ENCODE measurements at places on chromosomes 12 and 14.

GRCh38 chr12:127296591-127296990 lies 970.4 kb upstream of the TMEM132C start:
- no peaks in the 10 kb centered on the region for H3K27me3 ChIP-seq
- H3K36me3 ChIP-seq, result no peaks in the 10 kb centered on the region
- no peak for DNase-seq
- no peaks in the 10 kb centered on the region for H3K4me1 ChIP-seq
- no peak overlapping the region for H3K27ac ChIP-seq
- H3K4me3 ChIP-seq, result no peak overlapping the region

DNA sequence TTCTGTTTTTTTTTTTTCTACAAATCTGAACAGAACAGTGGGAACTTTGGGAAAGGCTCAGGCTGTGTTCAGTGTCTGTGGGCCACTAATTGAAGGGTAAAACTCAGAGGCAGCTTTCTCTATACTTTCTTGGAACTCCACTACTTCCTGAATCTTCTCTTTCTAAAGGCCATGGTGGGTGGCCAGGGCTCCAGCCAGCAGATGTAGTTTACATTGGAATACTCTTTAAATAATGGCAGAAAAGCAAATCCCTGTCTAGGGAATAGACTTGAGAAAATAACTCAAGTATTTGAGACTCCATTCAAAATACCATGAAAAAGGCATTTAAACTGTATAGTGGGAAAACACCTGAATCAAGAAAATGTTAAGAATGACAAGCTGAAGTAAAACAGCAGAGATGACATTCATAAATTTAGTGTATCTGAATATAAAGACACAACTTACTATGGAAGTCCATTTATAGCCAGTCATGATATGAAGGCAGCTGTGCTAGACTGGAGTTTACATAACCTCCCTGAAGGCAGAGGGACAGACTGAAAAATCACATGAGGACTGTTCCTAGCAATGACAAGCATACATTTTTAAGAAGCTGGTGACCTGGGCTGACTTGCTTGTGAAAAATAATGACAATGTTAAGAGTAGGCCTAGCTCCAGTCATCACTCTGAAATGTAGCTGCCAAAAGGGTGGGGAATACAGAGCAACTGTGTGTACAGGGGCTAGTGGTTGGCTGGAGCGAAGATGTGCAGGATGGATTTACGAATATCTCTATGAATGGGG lies 168.6 kb downstream of the STXBP6 start:
- H3K36me3 ChIP-seq, result no peaks in the 10 kb centered on the region
- no peaks in the 10 kb centered on the region for H3K27me3 ChIP-seq
- H3K4me3 ChIP-seq, result no peak overlapping the region
- H3K27ac ChIP-seq, result no peak overlapping the region

- DNase-seq, result no peak
- H3K4me3 ChIP-seq, result no peak overlapping the region
- no peak overlapping the region for H3K27ac ChIP-seq
- peaks cover 35% of the 10 kb centered on the region for H3K4me1 ChIP-seq
Measured at GRCh38 chr14:104143521-104144452, 5.4 kb downstream of the KIF26A start.

DNA sequence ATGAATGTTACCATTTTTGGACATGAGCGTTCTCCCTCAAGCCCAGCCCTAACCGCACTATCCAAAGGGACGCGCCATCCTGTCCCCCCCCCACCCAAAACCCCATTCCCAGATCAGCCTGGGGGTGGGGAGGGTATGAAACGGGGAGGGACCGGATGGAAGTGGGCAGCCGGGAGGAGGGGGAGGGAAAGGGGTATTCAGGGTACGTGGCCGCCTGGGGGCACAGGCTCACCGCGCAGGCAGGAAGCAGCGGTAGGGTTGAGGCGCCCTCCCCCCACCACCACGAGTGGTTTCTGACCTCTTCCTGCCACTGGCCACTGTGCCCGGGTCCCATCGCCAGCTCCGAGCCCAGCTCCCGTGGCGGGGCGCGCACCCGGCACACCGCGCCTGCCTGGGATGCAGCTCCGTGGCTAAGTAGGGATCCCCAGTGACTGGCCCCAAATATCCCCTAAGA lies 1.4 kb downstream of the ACTN1 start:
- H3K36me3 ChIP-seq, result peaks cover 13% of the 10 kb centered on the region
- peak overlapping the region; percentile 99 for H3K27ac ChIP-seq
- peak; percentile 24 for DNase-seq
- peaks cover 29% of the 10 kb centered on the region for H3K4me1 ChIP-seq

- DNase-seq, result no peak
- H3K27me3 ChIP-seq, result peaks cover 67% of the 10 kb centered on the region
- no peak overlapping the region for H3K4me3 ChIP-seq
- H3K27ac ChIP-seq, result no peak overlapping the region
- no peaks in the 10 kb centered on the region for H3K36me3 ChIP-seq
- no peaks in the 10 kb centered on the region for H3K4me1 ChIP-seq
Measured at GRCh38 chr12:104953323-104953722, 4.8 kb downstream of the SLC41A2 start.

- H3K4me3 ChIP-seq, result no peak overlapping the region
- H3K27me3 ChIP-seq, result no peaks in the 10 kb centered on the region
- no peak for DNase-seq
- H3K27ac ChIP-seq, result no peak overlapping the region
- H3K4me1 ChIP-seq, result peaks cover 29% of the 10 kb centered on the region
Measured at GRCh38 chr12:104671409-104672095, 214.8 kb downstream of the CHST11 start.

- no peak for DNase-seq
- no peaks in the 10 kb centered on the region for H3K27me3 ChIP-seq
- no peak overlapping the region for H3K4me3 ChIP-seq
Measured at GRCh38 chr14:68631394-68632053, 161.3 kb downstream of the ZFP36L1 start.

GRCh38 chr12:97474161-97474560 lies 11.6 kb downstream of the RMST start:
- no peak for DNase-seq
- H3K4me1 ChIP-seq, result peaks cover 26% of the 10 kb centered on the region
- H3K27me3 ChIP-seq, result no peaks in the 10 kb centered on the region

DNA sequence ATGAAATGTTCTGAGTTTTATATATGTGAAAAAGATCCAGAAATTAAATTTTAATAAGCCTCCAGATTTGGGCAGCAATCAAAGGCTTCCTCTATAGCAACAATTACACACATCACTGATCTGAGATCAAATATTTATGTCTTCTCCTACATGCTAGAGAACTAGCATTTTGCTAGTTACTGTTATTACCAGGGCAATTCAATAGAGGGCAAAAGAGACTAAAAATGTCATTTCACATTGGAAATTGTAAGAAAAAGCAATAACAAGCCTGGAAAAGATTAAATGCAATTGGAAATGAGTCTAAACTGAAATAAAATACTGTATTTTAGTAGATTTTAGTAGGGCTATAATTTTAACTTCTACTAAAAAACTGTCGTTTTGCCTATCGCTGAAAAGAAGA lies 32.6 kb upstream of the ANO6 start:
- H3K27me3 ChIP-seq, result no peaks in the 10 kb centered on the region
- no peak overlapping the region for H3K4me3 ChIP-seq
- H3K27ac ChIP-seq, result no peak overlapping the region
- no peaks in the 10 kb centered on the region for H3K36me3 ChIP-seq
- DNase-seq, result no peak
- H3K4me1 ChIP-seq, result no peaks in the 10 kb centered on the region

DNA sequence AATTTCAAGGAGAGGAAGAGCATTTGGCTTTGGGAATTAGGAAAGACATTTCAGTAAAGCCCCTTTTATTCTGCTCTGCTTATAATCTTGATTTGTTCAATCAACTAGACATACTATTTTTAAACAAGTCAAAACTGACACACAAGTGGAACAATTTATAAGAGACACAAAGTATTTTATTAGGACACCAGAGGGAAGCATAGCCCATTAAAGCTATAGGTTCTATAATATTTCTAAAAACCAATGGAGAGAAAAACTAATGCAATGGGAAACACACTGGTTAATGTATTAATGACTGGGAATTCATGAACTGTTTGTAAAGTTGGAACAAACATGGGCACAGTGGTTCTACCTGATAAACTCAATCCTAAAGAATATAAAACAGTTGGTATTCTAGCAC lies 15.3 kb upstream of the CERS5 start:
- H3K27me3 ChIP-seq, result no peaks in the 10 kb centered on the region
- H3K36me3 ChIP-seq, result peaks cover 3% of the 10 kb centered on the region
- no peaks in the 10 kb centered on the region for H3K4me1 ChIP-seq
- no peak overlapping the region for H3K4me3 ChIP-seq

DNA sequence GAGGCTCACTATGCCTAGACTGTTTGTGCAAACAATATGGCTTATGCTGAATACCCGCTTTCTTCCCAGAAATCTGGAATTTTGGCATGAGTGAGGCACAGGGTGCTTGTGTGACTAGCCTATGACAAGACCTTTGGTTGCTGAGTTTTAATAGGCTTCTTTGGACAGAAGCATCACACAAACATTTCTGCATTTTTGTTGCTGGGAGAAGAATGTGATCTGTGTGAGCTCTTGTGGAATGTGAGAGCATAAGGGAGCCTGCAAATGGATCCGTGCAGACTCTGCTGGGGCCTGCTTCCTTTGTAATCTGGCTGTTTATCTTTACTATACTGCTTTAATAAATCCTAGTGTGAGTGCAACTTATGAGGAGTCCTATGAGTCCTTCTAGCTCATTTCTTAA lies 83.0 kb upstream of the ZDHHC17 start:
- peaks cover 4% of the 10 kb centered on the region for H3K4me1 ChIP-seq
- no peak overlapping the region for H3K4me3 ChIP-seq
- DNase-seq, result no peak

DNA sequence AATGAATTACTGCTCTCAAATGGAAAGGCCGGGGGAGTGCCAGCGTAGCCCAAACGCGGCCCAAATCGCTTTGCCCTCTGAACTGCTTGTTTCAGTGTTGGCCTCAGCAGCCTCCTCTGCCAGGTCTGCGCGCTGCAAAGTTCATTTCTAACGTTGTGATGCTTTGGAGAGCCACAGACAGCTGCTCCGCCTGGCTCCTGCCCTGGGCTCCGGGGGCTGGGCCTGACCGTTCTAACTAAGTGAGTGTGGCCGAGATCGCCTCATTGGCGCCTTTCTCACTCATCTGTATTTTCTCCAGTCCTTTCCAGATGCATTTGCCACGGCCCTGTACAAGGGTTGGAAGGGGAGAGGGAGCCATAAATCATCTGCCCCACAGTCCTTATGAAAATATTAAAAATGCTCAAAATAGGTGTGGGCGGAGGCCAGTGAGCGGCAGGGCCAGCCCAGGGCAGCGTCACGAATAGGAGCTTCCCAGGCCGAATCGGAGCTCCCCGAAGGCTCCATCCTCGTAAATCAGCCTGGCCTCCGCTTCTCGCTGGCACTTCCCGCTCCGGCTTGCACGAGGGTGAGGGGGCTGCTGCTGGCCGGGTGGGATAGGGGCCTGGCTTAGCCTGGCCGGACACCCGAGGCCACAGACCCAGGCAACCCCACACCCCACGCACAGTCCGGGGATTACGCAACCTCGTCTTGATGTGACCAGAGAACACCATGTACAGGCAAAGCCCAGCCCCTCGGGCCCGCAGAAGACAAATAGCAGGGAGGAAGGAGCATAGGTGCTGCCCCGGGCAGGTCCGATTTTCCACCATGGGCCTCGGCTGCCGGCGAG lies 196.6 kb upstream of the DIO3 start:
- no peaks in the 10 kb centered on the region for H3K36me3 ChIP-seq
- H3K4me1 ChIP-seq, result peaks cover 5% of the 10 kb centered on the region
- no peak overlapping the region for H3K4me3 ChIP-seq
- H3K27me3 ChIP-seq, result no peaks in the 10 kb centered on the region

GRCh38 chr14:24996930-24997725 lies 52.8 kb downstream of the STXBP6 start:
- no peak overlapping the region for H3K27ac ChIP-seq
- no peak overlapping the region for H3K4me3 ChIP-seq
- no peaks in the 10 kb centered on the region for H3K4me1 ChIP-seq
- no peaks in the 10 kb centered on the region for H3K36me3 ChIP-seq
- H3K27me3 ChIP-seq, result no peaks in the 10 kb centered on the region
- DNase-seq, result no peak

DNA sequence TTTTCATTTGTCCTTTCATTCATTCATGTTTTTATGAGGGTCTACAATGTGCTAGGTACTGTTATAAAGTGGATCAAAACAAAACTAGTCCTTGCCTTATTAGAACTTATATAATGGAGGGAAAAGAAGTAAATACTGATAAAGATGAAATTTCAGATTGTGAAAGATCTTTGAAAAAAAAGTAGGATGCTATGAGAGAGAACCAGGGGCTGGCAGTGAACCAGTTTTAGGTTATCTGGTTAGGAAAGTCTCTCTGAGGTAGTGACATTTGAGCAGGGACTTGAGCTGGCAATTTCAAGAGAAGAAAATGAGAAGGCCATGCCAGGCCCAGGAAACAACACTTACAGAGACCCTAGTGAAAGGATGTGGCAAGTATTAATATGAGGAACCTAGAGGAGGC lies 57.3 kb upstream of the E2F7 start:
- no peak for DNase-seq
- H3K27me3 ChIP-seq, result no peaks in the 10 kb centered on the region
- no peaks in the 10 kb centered on the region for H3K4me1 ChIP-seq
- H3K36me3 ChIP-seq, result no peaks in the 10 kb centered on the region

DNA sequence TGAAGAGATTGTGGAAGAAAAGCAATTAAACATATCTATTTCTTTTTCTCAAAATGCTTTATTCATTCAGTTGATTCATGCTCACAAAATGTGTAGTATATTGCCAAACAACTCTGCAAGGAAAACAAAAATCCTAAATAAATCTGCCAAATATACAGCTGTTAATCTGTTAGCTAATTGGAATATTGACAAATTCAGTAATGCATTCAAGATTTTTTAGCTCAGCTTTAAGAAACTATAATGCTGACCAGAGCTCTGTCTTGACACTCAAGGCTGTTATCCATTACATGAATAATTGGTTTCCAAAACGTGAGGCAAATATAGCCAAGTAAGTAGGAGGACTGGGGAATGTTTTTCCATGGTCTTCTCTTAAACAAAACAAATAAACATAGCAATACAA lies 146.8 kb downstream of the TMTC2 start:
- no peak for DNase-seq
- no peak overlapping the region for H3K4me3 ChIP-seq
- H3K27ac ChIP-seq, result no peak overlapping the region
- peaks cover 3% of the 10 kb centered on the region for H3K4me1 ChIP-seq

DNA sequence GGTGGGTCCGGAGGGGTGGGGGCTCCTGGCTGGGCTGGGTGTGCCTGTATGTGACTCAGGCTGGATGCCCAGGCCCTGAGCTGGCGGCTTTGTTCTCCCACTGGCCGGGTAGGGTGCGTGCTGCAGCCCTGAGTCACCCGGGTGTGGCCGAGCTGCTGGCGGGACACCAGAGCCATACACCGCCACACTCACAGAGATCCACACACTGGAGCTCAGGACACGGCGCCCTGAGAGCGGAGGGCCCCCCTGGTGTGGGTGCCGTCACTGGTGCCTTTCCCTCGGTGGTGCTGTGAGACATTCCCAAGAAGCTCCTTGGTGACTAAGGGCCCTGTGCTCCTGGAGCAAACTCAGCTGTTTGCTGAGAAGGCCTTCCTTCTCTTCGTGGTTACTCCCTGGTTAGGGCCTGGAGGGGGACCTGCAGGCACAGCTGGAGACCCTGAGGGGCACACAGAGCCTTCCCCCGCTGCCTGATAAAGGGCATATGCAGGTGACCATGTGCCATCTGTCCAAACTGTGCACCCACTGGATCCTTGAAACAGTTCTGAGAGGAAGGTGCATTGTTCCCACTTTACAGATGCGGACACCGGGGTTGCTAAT lies 44.3 kb downstream of the KRT80 start:
- H3K4me1 ChIP-seq, result peaks cover 16% of the 10 kb centered on the region
- no peaks in the 10 kb centered on the region for H3K36me3 ChIP-seq
- DNase-seq, result no peak

GRCh38 chr14:101399737-101400517 lies 161.4 kb upstream of the DIO3 start:
- H3K27ac ChIP-seq, result no peak overlapping the region
- H3K4me3 ChIP-seq, result no peak overlapping the region
- DNase-seq, result no peak
- H3K27me3 ChIP-seq, result no peaks in the 10 kb centered on the region
- no peaks in the 10 kb centered on the region for H3K36me3 ChIP-seq

Data from neuronal stem cell (in vitro differentiated cells).